ENCODE measurements at places on chromosomes 7 and 10.

GRCh38 chr7:142133731-142134148, 22.2 kb downstream of the MGAM2 start:
- DNase-seq, result no peak

GRCh38 chr10:48245977-48246376, 28.5 kb downstream of the FRMPD2 start:
- DNase-seq, result no peak

DNA sequence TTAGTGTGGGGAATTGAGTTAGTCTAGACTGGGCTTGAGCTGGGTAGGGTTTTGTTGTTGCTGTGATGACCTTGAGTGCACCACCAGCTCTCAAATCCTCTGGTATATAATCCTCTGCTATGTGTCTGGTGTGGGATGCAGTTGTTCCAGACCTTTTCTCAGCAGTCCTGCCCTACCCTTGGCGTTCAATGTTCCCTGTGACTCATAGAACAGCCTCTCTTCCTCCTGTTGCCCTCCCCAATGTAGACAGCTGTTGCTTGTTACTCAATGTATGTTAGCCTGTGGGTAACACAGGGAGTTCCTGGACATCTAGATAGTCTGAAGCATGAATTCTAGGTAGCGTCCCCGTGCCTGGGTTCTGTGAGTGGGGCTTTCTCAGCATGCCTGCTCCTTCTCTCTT, 19.8 kb downstream of the ACBD7 start:
- no peak for DNase-seq

- DNase-seq, result no peak
Observed at GRCh38 chr7:55592492-55592891, 20.2 kb upstream of the VOPP1 start.

GRCh38 chr7:126227643-126228042, 1025.1 kb downstream of the GRM8 start:
- DNase-seq, result no peak

DNA sequence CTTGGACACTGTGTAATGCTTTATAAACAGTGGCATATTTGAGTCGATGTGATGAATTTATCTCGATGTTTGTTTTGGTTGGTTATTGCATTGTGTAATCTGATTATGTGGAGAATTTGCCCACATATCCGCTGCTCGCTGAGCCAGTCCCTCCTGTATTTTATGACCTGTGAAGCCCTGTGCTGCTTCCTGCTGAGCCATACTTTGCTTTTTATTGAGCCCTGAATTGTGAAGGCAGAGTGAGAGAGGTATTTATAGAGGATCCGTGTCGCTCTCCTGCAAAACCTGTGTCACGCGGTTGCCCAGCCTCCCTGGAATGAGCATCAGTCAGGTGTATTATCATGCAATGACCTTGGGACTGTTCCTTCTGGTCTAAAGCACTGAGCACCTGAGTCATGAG, 253.7 kb downstream of the ARHGAP21 start:
- DNase-seq, result no peak

DNA sequence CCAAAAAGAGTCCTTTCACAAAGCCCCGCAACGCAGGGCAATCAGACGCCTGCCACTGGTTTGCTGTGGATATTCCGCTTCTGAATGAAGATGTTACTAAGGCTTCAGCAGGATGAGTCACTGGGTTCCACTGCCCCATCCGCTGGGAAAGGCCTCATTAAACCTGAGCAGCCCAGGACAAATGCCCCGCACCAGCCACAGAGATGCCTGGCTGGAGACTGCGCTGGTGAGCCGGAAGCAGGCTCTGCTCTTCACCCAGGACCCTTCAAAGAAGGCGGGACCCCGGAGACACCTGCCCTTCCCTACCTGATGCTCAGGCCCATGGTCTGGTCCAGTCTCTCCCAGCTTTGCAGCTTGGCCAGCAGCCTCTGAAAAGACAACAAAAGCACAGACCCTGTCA, 19.8 kb downstream of the MAD1L1 start:
- no peak for DNase-seq

DNA sequence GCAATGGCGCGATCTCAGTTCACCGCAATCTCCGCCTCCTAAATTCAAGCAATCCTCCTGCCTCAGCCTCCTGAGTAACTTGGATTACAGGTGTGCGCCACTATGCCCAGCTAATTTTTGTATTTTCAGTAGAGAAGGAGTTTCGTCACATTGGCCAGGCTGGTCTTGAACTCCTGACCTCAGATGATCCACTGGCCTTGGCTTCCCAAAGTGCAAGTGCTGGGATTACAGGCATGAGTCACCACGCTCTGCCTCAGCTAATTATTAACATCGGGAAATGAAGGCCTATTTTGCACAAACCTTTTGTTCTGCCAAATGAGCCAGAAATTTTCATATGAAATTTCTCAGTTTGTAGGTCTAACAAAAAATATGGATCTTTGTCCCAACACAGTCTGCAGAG, 106.7 kb upstream of the ODAD2 start:
- no peak for DNase-seq

DNA sequence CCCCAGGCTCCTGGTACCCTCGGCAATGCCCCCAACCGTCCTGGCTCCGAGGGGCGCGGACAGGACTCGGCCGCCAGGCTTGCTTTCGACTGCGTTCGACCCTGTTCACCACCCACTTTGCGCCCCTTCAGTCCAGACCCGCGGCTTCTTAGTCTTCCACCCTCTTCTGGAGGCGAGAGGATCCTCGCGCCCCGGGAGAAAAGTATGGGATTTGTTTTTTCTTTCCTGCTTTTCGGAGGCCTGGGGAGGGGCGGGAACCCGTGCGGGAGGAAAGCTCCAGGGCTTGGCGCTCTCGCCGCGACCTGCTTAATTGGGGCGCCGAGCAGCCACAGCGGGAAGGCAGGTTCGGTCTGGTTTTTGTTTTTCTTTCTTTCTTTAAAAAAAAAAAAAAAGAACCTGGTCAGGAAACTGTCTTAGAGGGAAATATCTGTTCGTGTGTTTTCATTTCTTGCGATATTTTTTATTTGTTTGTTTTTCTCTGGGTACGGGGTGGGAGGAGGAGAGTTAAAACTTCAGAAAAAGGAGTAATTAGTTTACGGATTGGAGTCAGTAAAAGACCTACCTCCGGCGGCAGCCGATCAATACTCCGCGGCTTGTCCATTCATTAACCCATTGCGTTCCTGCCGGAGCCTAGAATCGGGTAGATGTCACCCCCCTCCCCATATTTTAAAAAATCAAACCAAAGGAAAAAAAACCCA, 1.6 kb downstream of the EMX2 start:
- no peak for DNase-seq

- DNase-seq, result no peak
Observed at GRCh38 chr7:158534598-158534997, 53.0 kb downstream of the PTPRN2 start.

GRCh38 chr7:131482800-131483199, 73.6 kb downstream of the PODXL start:
- no peak for DNase-seq

DNA sequence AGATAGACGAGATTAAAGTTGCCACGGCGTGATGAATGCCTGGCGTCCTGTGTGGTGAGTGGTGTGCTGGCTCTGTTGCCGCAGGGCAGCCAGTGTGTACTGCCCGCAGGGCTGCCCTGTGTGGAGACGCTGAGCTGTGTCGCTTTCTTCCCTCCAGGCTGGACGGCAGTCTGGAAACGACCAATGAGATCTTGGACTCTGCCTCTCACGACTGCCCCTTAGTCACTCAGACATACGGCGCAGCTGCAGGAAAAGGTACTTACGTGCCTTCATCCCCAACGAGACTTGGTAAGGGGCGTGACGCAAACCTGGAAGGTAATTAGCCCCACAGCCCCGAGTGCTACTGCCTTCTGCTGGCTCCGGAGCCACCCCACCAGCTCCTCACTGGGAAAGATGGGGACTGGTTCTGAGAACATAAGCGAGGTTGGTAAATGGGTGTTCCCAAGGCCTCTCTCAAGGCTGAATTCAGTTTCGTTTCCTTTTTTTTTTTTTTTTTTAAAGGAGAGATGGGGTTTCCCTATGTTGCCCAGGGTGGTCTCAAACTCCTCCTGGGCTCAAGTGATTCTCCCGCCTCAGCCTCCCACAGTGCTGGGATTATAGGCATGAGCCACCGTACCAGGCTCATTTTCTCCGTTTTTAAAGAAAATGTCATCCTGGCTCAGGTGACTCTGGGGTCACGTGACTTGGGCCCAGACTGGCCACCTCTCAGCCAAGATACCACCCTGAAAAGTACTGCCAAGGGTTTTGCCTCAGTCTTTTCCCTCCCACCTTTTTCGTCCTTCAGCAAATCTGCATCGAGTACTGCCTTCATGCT, 39.6 kb downstream of the WIPI2 start:
- no peak for DNase-seq

- DNase-seq, result no peak
Observed at GRCh38 chr7:131012477-131013031, 278.5 kb upstream of the KLF14 start.

DNA sequence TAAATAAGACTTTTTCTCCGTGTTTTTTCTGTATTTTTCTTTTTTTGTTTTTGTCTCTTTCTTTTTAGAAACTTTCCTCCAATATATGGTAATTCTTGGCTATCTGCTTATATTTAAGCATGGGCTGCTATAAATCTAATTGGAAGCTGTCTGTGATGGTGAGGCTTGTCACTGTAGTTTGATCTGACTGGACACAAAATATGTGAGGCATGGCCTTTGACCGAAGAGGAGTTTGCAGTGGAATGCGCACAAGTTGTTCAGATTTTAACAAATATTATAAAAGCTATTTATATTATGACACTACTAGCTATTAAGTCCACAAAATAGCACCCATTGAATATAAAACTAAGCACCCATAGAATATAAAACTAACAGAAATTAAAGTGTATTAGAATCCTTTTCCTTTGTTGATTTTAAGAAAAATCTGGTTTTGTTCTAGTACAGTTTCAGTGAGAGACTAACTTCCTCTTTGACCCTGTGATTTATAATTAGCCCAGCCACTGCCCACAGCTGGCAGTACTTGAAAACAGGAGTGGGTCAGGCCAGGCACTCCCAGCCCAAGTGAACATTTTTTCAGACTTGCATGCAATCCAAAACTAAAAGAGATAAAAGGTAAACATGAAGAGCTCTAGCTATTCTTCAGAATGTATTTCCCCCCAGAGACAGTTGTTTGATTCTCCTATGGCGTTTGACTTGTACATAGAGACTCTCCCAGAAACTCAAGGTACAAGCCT, 69.9 kb upstream of the FGL2 start:
- DNase-seq, result no peak

GRCh38 chr10:60315311-60315710, 74.4 kb downstream of the ANK3 start:
- no peak for DNase-seq

DNA sequence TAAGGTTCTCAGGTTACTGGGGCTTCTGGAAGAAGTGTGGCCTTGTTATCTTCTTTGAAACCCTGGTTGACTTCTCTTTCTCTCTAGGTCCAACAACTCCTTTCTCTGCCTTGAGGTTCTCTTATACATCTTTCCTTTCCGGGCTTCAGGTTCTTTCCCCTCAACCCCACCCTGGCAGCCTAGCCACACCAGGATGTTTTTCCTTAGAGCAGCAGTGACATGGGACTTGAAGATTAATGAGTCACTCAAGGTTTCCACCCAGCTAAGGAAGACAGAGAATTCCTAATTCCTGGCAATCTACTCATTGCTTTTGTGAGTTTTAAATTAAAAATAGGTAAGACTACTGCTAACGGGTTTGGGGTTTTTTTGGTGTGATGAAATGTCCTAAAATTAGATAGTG, 121.8 kb upstream of the HPS1 start:
- no peak for DNase-seq

GRCh38 chr7:138029941-138030340, 28.1 kb upstream of the CREB3L2 start:
- DNase-seq, result no peak

DNA sequence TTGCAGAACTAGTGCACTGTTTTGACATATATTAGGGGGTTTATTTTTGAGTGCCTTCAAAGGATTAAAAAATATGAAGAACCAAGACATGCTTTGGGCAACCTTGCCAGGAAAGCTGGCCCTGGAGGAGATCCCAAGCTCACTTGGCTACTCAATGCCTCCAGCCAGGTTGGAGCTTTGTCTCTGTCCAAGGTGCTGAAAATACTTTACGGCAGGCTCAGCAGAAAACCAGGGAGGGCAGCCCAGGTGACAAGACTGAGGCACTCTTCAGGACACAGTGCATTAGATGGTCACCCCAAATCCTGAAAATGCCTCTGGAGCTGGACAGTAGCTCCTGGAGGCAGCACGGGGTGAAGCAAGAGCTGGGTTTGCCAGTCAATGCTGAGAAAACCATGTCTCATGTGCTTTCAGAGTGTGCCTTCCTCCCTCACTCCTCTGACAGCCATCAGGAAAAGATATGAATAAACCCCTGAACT, 5.8 kb upstream of the KCNH2 start:
- peak; percentile 62 for DNase-seq

- no peak for DNase-seq
Observed at GRCh38 chr10:44998146-44998631, 2.5 kb upstream of the ZNF22 start.

GRCh38 chr10:31669357-31669756, 259.3 kb downstream of the ARHGAP12 start:
- no peak for DNase-seq

DNA sequence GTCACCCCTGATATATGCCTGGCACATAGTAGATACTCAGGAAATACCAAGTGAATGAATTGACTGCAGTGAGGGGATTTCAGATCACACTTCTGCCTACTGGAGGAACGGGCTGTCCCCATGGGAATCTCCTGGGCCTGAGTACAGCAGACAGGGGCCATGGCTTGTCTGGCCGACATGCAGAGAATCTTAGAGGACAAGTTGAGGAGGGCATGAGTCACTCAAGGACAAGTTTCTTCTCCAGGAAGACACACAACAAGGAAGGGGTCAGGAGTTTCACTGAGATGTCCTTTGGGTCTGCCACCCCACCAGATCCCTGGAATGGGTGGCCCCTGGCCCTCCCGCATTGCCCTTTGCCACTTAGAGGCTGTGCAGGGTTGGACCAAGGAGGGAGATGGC, 20.7 kb downstream of the PLPP4 start:
- DNase-seq, result no peak

DNA sequence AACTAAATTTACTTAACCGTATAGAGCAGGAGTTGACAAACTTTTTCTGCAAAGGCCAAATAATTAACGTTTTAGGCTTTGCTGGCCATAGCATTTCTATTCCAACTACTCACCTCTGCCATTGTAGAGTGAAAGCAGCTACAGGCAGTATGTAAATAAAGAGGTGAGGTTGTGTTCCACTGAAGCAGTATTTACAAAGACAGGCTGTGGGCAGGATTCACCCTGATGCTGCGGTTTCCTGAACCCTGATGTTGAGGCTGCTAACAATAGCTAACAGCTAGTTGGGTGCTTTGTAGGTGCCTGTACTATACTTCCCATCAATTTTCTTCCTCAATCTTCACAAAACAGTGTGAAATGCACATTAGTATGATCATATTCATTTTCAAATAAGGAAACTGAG, 47.0 kb upstream of the LAMB1 start:
- DNase-seq, result no peak

GRCh38 chr10:65010845-65011244, 1489.6 kb downstream of the REEP3 start:
- no peak for DNase-seq

- no peak for DNase-seq
Observed at GRCh38 chr10:33837736-33838135, 503.3 kb upstream of the NRP1 start.

DNA sequence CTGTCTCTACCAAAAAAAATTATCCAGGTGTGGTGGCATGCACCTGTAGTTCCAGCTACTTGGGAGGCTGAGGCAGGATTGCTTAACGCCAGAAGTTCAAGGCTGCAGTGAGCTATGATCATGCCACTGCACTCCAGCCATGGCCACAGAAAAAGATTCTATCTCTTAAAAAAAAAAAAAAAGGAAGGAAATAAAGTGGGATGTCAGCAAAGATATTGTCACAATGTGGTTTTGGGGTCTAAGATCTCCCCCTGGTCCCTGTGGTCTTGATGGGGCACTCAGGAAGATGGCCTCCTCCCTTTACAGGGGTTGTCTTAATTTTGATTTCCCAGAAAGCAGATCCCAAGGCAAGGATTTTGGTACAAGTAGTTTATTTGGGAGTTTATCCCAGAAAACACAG, 7.4 kb upstream of the KAZALD1 start:
- DNase-seq, result no peak
